Muscle of leg (tissue), 16 donors: ENCODE measurements at places on chromosomes 4 and X. TPM values are rescaled to one million over a fixed set of nuclear protein-coding genes. Genes with fewer than 3 reads are reported as not detected.
A peak's percentile ranks its signal among the peaks of the same experiment; 100 is the strongest.

- DNase-seq: no peak
These were observed 14.1 kb upstream of the PAPSS1 start for GRCh38 chr4:107734120-107734519.

DNA sequence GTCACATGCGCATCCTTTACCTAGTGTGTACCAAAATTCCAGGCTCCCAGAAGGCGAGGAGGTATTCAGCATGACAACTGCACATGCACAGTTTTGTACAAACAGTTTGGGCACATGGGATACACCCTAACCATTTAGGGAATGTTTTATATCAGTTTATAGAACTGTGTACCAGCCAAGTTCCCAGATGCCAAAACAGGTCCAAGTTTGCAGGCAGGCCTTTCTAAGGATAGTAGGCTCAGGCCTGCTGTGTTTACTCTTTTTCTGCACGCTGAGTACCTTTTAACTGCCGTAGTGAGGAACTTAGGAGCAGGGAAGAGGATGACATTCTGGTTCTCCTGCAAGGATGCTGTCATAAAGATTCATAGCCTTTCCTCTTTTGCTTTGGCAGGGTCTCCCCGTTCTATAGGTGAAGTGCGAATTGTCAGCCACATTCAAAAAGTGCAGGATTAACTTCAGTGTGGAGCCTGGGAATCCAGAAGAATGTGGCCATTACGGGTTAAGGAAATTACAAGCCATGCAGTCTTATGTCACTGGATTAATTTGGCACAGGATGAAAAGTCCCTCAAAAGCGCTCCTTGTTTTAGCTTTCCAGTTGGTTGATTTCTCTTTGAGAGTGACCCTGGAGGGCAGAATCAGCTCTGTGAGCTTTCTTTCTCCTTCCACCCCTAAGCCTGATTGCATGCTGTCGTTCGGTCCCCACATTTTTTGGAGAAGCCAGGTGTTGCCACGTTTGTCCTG, 259.8 kb downstream of the ARHGAP10 start:
- DNase-seq: no peak

DNA sequence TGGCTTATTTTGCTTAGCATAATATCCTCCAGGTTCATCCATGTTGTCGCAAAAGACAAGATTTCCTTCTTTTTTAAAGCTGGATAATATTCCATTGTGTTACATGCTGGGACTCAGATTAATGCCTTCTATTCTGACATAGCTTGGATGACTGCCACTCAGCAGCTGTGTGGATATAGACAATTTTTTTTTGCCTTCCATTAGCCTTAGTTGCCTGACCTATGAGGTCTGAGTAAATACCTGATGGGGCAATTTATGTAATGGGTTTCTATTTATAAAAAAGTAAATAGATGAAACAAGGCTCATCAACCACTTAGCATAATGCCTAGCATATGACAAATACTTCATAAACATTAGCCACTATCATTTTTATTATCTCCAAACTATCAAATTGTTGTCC, 515.4 kb downstream of the ZNF674 start:
- no peak for DNase-seq

GRCh38 chr4:33709247-33709646, 2535.1 kb downstream of the ARAP2 start:
- no peak for DNase-seq

- no peak for DNase-seq
These were observed 220.5 kb upstream of the HTR2C start for GRCh38 chrX:114363346-114363745.

GRCh38 chr4:55323375-55323774, 22.7 kb upstream of the SRD5A3 start:
- DNase-seq: no peak

DNA sequence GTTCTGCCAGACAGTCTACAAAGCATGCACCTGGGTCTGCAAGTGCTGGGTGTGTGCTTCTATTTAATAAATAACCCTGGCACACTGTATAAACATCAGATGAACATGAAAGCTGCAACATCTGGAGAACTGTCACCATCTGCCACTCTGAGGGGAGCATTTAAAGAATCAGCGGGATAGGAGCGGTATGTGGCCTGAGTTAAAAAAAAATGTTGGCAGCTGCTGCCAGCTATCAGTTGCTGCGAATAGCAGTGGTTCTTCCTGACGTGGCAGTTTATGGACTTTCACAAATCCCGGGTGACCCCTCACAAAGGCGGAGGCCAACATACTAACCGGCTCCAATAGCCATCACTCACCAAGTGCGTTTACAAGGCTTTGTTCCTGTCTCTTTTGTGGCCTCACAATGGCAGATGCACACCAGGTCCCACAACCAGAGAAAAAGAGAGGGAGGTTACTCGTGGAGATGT, 95.1 kb downstream of the RASL11B start:
- peak; percentile 77 for DNase-seq

DNA sequence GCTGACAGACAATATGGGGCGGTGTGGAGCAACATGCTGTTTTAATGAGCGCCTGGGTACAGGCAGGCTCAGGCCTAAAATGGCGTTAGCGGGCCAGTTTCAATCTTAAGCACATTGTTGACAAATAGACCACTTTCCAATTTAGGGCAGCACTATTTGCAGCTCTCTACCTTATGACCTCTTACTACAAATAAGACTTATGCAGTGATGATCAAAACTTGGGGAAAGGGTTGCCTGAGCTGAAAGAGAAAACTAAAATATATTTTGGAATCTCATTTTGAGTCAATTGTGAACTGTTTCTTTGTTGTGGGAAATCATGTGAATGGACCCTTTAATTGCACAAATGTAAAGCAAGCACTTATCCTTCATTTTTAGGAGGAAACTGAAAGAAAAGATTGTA, 25.5 kb upstream of the GPAT3 start:
- no peak for DNase-seq

The GABRE gene
- 25.2 TPM for polyA plus RNA-seq

The RAB9B gene
- polyA plus RNA-seq: 21.8 TPM

The BMPR1B gene
- polyA plus RNA-seq: 12.2 TPM

The RASSF6 gene
- not detected for polyA plus RNA-seq

The TMPRSS11E gene
- not detected for polyA plus RNA-seq

The PRAF2 gene
- polyA plus RNA-seq: 20.4 TPM

The ARMCX4 gene
- polyA plus RNA-seq: 41.5 TPM

The EPGN gene
- 0.25 TPM for polyA plus RNA-seq
